ENCODE measurements at places on chromosomes 12 and 14.

- no peak for DNase-seq
Observed at GRCh38 chr14:73759183-73759713, 45.1 kb upstream of the PNMA1 start.

DNA sequence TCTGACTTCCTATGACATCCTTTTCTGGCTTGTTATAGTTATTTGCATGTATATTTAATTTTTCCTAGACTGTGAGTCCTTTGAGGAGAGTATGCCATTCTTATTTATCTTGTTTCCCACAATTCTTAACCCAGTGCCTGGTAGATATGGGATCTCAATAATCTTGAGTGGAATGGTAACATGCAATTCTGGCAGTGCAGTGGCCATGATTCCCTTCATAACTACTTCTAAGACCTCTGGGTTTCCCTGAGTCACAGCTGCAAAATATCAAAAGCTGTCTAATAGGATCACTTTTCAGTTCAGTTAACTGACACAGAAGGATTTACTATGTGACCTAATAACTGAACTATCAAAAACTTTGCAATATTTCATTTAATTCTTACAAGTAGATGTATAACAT, 135.0 kb downstream of the ADAMTS20 start:
- no peak for DNase-seq

DNA sequence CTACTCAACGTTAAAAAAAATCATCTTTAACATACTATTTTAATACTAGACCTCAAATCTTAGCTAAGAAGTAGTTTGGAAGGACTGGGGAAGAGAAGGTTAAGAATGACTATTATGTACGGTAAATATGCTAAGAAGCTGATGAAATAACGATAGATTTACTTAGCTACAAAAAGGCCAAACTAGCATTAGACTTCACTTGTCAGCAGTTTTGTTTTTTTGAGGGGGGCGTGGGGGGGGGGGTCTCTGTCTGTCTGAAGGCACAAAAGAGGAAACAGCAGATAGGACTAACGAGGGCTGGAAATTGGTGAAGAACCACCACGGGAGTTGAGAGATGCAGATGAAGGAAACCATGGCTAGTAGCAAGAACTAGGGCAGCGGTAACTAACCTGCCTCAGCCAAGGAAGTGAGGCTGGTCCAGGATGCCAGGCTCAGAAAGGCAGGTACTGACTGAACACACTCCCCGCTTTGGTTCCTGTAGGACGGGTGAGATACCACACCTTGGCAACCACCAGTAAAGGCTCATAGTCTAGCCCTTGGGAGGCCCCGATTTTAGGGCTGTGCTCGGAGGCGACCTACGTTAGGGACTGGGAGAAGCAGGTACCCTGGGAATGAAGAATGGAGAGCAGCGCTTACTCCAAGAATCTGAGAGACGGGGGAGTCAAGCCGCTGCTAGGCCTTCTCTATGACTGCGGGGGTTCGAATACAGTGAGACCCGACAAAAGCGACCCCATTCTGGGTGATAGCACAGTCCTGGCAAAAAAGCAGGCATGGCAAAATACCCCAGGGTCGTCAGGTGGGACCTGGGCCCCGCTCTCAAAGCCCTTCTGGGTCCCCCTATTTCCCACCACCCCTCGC, 675 bp downstream of the NEDD8 start:
- DNase-seq: no peak

DNA sequence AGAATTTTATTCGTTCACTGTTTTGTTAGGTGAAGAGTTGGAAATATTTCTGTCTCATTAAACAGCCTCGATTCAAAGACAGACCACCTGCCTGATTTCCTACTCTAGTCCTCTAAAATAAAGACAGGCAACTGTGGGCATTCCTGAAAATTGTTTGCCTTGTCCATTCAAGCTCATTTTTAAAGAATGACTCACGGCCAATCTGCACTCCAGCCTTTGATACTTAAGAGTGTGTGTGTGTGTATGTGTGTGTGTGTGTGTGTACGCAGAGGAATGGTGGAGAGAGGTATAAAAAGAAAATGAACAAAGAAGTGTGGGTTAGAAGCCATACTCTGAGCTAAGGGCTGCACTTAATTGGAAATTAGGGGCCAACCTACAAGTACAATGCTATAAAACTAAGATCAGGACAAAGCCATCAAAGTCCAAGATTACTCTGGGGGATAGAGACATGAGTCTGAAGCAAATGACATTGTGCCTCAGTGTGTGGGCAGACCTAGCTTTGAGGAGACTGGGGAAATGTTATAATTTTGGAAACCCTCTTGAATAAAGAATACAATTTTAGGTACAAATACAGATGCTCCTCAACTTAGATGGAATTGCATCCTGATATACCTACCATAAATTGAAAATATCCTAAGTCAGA, 45.6 kb upstream of the SOCS2 start:
- DNase-seq: no peak

DNA sequence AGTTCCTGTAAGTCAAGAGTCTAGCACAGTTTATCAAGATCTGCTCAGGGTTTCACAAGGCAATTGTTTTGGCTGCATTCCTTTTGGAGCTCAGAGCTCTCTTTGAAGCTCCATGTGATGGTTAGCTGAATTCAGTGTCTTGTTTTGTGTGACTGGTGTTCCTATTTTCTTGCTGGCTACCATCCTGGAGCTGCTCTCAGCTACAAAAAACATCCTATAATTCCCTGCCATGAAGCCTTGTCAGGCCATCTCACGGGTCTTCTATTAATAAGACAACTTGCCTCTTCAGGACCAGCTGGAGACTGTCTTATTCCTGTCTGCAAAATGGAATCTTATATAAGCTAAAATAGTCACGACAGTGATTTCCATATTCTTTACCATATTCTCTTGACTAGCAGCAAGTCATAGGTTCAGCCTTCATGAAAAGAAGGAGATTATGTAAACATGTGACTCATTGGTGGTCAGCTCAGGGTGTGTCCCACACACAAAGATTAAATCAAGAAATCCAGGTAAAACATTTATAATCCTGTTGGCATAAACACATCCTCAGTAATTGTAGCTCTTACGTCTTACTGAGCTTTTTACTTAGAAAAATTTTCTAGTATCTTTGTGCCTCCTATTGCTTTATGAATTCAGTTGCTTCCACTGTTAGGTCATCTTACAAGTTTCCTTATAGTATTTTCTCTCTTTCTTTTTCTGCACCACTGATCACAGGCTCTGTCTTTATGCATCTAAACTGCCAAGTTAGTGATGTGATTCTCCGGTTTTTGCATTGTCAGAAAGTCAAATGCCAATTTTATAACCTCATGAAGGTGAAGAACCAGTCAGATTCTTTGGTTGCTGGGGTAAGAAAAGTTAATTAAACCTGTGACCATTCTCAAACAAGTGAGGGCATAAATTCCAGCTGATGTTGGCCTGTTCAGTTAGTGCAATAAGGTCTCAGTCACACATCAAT, 378.5 kb upstream of the MGAT4C start:
- no peak for DNase-seq

GRCh38 chr12:33832900-33833299, 189.4 kb upstream of the ALG10 start:
- DNase-seq: no peak
